ENCODE measurements at places on chromosomes 13 and 19. TPM values are rescaled to one million over a fixed set of nuclear protein-coding genes. Genes with fewer than 3 reads are reported as not detected.

The ODAD3 gene
- total RNA-seq: not detected

The JSRP1 gene
- not detected for total RNA-seq

The ZNF714 gene
- total RNA-seq: 3.9 TPM

The RASL11A gene
- 39.7 TPM for total RNA-seq

The TNFSF11 gene
- total RNA-seq: not detected

The NCCRP1 gene
- not detected for total RNA-seq

The CGB5 gene
- not detected for total RNA-seq

The NKPD1 gene
- total RNA-seq: not detected

The ZNF229 gene
- total RNA-seq: 3.4 TPM

The PRSS57 gene
- total RNA-seq: not detected

The LRRC63 gene
- total RNA-seq: not detected

The ZNF20 gene
- 1.0 TPM for total RNA-seq

The HAUS8 gene
- total RNA-seq: 4.8 TPM

The NXNL1 gene
- not detected for total RNA-seq

The ACER1 gene
- not detected for total RNA-seq

The MEF2B gene
- total RNA-seq: 1.3 TPM

The KIR2DL1 gene
- 0.23 TPM for total RNA-seq

The KRTDAP gene
- not detected for total RNA-seq

The TLE6 gene
- 3.4 TPM for total RNA-seq

The ELAVL3 gene
- total RNA-seq: not detected

All from posterior vena cava (tissue), 2 donors.